ENCODE measurements at places on chromosomes 6 and 20.

GRCh38 chr6:112231164-112231563, 23.2 kb downstream of the LAMA4 start:
- DNase-seq = no peak

DNA sequence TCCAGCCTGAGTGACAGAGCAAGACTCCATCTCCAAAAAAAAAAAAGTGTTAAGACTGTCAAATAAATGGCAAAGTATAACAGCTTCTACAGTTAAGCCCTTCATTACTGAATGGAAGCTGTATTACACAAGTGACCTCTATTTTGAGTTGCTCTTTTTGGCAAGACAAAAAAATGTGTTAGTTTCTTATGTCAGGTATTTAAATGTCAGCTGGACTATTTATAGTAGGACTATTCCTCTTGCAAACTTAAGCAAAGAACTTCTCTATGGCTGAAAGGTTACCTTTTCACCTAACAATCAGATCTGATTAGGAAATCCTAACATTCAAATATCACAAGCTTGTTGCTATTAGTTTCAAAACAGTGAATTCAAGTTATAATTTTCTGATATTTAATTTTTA, 12.4 kb downstream of the UBE2V1 start:
- DNase-seq = no peak

- DNase-seq = no peak
Observed at GRCh38 chr6:106847116-106847515, 127.4 kb downstream of the CD24 start.

DNA sequence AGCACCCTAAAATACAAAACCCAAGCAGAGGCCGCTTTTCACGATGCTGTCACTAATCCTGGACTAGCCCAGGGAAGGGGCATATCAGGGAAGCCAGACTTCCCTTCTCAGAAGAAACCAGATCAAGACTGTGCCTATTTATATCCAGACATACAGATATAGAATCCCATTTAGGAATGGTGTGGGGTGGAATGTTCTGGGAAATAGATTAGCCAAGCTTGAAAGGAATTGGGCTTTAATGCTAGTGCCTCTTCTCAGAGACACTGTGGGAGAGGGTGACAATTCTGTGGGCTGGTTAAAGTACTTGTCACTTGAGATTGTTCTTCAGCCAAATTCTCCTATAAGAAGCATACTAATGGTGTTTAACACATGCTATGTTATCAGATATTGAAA, 45.5 kb downstream of the SNAP25 start:
- DNase-seq = no peak
